ENCODE measurements at places on chromosomes 1 and 21. TPM values are rescaled to one million over a fixed set of nuclear protein-coding genes. Genes with fewer than 3 reads are reported as not detected.

KLF18 gene
- total RNA-seq: not detected

FCRL5 gene
- not detected for total RNA-seq

MPL gene
- total RNA-seq: not detected

NFASC gene
- 12.1 TPM for total RNA-seq

MTX1 gene
- total RNA-seq: 40.7 TPM

LEFTY1 gene
- not detected for total RNA-seq

FCRL2 gene
- total RNA-seq: not detected

RPS8 gene
- 1,821 TPM for total RNA-seq

OR14A2 gene
- total RNA-seq: not detected

NBPF4 gene
- total RNA-seq: not detected

TIAM1 gene
- total RNA-seq: 18.4 TPM

ESRRG gene
- total RNA-seq: not detected

ARHGAP29 gene
- total RNA-seq: 59.2 TPM

ABCG1 gene
- under 0.01 TPM for total RNA-seq

KIF21B gene
- total RNA-seq: under 0.01 TPM

MATN1 gene
- total RNA-seq: not detected

ST6GALNAC5 gene
- 0.39 TPM for total RNA-seq

LCE3D gene
- not detected for total RNA-seq

S100A7 gene
- total RNA-seq: not detected
